ENCODE measurements at places on chromosomes 11 and 22. TPM values are rescaled to one million over a fixed set of nuclear protein-coding genes. Genes with fewer than 3 reads are reported as not detected.

MS4A15 gene
- total RNA-seq: not detected

OR51I2 gene
- not detected for total RNA-seq

KMT2A gene
- 11.9 TPM for total RNA-seq

OR8K5 gene
- not detected for total RNA-seq

DERL3 gene
- 1.6 TPM for total RNA-seq

LRRC32 gene
- 0.29 TPM for total RNA-seq

KRTAP5-9 gene
- not detected for total RNA-seq

GRCh38 chr11:7637447-7638157, 35.7 kb downstream of the CYB5R2 start:
- DNase-seq: no peak

DNA sequence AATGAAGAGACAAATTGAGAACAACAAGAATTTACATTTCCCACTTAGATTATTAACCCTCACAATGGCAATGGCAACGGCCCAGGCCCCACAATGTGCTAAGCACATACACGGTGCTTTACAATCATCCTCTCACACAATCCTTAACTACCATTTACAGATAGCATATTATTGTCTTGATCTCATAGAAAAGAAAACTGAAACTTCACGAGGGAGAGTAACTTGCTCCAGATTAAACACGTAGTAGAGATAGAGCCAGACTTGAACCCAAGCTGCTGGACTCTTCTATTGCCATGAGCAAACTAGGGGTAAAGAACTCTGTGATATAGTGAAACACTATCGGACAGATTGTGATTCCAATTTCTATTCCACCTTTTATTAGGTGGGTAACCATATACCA, 665.1 kb downstream of the DLG2 start:
- DNase-seq: no peak

- DNase-seq: no peak
These were observed 62.1 kb downstream of the RBFOX2 start for GRCh38 chr22:35966314-35967045.

- peak; percentile 43 for DNase-seq
These were observed 4.9 kb upstream of the TCN2 start for GRCh38 chr22:30602049-30602448.

DNA sequence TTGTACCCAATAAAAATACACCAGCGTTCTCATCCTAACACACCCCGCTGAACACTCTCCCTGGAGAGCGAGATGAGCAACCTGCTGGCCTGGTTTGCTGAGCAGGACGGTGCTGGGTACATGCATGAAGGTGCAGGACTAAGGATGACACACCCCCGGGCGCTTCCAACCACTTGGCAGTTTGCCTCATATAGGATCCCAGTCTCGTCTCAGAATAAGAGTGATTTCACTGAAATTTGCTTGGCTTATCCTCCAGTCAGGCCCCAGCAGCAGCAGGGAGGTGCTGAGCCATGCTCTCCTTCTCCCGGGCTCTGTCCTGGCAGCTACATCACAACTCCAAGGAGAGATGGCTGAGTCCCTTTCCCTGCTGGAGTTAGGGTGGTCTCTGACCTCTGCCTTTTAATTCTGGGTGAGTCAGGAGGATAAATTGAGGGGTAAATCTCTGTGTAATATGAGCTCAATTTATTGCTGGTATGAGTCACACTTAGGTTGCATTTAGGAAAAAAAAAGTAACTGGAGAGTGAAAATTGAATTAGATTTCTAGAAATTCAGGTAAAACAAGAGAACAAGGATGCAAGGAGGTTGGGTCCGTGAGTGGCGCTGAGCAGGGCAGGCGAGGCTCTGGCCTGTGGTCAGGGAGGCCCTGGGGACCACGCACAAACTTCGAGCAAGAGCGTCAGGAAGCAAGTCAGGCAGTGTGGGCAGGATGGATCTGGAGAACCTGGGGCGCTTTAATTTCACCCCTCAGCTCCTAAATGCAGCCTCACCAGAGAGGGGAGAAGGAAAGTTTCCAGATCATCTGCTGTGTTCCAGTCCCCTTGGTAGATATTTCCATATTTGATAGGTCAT, 974.0 kb downstream of the TBC1D22A start:
- no peak for DNase-seq

DNA sequence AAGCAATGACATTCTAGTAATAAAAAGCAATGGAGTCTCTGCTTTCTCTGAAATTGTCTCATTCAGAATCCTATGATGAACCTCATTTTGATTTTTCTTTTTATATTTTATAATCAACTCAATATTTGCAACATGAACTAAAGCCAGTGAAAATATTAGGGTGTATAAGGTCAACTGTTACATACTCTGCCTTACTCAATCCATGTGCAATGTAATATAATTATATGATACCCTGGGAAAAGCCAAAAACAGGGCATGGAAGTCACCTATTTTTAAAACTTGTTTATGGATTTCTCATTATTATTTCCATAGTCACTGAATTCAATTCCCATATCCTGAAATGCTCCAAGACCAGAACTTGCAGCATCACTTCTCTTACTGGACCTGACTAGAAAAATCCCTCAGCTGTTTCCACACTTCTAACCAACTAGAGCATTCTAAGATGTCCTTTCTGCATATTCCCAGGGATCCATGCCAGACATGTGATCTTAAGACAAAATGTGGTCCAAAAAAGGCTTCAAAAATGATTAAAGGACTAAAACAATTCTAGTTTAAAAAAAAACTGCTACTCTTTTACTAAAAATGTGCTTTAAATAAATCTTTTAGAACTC, 97.3 kb downstream of the GUCY1A2 start:
- DNase-seq: no peak

- DNase-seq: peak; percentile 45
These were observed 57.6 kb downstream of the SYN3 start for GRCh38 chr22:33000342-33001280.

- no peak for DNase-seq
These were observed 14.4 kb downstream of the DCUN1D5 start for GRCh38 chr11:103077554-103077953.

DNA sequence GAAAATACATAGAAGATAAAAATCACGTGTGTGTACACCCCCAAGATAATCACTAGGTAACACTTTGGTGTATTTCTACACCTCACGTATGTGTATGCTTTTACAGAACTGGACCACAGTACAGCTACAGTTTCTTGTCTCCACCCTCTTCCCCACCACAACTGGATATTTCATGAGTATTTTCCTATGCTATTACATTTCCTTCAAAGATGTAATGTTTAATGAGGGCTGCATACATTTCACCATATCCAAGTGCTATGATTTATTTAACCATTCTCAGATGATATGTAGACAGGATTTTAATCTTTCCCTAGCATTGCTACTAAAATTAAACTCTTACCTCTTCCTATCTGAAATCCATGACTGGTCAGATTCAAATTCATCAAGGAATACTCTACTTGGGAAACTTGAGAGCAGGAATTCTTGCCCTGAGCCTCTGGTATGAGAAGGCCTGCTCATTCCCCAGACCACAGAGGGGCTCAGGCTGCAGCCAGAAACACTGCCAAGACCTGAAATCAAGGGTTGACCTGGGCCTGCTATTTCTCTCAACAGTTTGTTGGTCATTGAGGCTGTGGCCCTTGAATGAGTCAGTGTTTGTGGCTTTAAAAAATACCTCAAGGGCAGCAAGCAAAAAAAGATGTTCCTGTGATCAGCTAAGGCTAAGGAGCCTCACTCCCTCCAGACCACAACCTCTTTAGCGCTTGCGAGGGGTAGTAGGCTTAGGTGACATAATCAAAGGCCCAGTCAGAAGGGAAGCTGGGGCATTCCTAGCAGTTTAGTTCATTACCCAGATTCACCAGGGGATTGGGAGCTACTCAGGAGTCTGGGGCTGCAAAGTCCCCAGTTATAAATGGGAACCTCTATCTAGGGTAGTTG, 55.5 kb downstream of the ABTB2 start:
- DNase-seq: peak; percentile 95

DNA sequence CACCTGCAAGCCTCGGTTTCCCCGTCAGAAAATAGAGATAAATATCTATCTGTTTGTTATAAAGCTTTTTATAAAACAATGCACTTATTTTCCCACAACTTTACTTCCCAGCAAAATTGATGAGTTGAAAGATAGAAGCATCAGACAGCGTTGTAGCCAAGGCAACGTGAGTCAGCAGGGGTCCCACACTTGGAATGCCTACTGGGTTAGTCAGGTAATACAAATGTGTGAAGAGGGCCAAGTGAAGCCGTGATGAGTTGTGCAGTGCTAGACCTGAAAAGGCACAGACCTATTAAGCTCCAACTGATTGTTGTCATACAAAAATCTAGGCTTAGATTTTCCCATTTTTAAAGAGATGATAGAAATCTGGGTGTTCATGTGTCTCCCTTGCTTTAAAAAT, 118.7 kb downstream of the PGR start:
- no peak for DNase-seq

DNA sequence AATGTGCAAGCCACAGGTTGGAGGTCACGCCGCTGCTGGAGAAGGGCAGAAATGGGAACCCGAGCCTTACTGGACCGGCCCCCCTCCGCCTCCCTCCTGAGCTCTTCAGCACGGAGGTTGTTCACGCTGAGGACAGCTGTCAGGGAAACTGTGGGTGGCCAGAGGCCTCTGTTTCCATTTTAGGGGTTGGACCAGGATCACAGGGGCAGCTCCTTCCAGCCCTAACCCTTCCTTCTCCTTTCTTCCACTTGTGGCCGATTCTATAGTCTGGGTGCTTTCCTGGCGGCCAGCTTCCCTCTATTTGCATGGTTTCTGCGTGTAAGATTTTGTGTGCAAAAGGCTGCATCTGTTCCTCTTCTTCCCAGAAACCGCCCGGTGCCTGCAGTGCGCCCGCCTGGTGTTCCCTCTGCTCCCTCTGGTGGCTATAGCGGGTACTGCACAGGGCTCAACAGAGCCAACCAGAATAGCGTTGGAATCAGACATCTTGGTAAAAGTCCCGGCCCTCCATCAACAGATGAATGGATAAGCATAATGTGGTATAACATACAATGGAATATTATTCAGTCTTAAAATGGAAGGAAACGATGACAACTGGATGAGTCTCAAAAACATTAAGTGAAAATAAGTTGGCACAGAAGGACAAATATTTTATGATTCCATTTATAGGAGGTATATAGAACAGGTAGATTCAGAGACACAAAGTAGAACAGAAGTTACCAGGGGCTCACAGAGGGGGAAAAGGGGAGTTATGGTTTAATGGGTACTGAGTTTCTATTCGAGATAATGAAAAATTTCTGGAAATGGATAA, 8.4 kb upstream of the SLC22A8 start:
- peak; percentile 59 for DNase-seq
